AG09309 (cell line): ENCODE measurements at places on chromosomes 1 and 21.
A peak's percentile ranks its signal among the peaks of the same experiment; 100 is the strongest.

DNA sequence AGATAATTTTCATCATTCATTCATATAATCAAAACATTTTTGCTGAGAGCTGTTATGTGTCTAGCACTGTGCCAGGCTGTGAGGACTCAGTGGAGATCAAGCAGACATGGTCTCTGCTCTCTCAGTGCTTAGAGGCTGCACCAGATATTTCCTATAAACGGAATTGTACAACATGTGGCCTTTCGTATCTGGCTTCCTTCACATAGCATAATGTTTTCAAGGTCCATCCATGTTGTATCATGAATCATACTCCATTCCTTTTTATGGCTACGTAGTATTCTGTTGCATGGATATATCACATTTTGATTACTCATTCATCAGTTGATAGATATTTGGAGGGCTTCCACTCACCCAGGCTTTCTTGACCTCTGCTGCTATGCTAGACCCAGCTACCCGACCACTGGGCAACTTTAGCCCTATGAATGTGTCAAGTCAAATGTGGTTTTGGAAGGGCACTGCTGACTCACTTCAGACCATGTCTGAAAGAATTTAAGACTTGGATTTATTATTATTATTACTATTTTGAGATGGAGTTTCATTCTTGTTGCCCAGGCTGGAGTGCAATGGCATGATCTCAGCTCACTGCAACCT lies 18.5 kb downstream of the NCF2 start:
- DNase-seq: no peak

DNA sequence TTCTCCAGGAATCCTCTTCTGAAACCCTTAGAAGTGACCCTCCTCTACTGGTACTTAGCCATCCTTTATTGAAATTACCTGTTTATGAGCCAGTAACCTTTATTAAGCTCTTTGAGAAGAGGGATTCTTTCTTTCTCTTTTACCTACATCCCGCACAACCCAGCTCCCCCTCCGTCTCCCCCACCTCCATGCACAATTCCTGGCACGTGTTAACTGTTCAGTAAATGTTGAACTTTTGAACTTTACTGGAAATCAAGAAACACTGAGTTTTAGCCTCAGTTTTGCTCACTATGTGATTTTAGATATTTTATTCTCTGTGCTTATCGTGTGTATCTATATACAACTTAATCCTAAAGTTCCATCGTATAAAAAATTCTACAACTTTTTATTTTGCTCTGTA lies 1.8 kb downstream of the TMED5 start:
- DNase-seq: no peak

GRCh38 chr1:9062846-9063245 lies 6.6 kb downstream of the SLC2A5 start:
- DNase-seq: no peak

DNA sequence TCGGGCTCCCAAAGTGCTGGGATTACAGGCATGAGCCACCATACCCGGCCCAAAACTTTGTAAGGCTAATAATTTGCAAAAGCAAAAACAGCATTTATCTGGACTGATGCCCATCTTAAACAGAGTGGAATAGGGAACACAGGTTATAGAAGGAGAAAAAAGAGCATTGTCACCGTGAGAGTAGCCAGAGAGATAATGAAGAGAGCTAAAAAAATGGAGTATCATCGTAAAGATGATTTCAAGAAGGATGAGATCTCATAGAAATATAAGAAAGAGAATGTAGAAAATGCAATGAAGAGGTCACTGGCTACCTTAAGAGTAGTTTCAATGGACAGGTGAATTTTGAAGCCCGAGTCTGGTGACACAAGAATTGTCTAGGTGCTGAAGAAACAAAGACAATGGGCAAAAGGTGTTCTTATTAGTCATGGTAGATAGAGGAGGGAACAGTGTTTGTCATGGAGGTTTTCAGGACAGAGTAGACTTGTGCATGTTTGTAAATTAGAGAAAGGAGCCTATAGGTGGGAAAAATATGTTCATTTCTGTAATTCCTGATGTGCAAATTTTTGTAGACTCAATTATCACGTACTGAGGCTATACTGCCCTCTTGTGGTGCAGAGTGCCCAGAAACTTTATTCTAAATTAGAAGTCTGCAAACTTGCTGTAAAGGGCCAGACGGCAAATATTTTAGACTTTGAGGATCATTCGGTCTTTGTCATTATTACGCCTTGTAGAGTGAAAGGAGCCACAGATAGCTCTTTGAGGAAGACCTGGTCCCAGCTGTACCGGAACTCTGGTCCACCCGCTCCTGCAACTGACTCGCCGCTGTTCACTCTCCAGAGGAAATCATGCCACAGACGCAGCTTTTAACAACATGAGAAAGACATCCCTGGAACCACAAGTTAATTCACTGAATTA lies 8.1 kb upstream of the TMEM183A start:
- no peak for DNase-seq

GRCh38 chr1:82785268-82785790 lies 984.6 kb downstream of the ADGRL2 start:
- DNase-seq: no peak

GRCh38 chr1:241186716-241187115 lies 170.3 kb downstream of the RGS7 start:
- DNase-seq: no peak

DNA sequence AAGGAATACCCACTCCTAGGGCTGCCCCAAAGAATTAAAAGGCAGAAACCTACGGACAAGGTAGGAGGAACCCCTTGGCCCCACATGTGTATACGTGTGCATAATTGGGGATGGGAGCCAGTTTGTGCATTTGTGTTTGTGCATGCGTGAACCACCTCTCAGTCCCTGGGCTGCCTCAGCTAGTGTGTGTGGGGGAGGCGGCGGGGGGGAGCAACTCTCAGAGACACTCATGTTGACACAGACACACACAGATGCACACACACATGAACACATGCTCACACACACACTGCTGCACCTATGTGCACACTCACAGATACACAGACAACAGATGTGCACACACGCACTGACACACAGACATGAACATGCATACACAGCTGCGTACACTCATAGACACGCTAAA lies 5.1 kb downstream of the LDLRAD1 start:
- DNase-seq: no peak

DNA sequence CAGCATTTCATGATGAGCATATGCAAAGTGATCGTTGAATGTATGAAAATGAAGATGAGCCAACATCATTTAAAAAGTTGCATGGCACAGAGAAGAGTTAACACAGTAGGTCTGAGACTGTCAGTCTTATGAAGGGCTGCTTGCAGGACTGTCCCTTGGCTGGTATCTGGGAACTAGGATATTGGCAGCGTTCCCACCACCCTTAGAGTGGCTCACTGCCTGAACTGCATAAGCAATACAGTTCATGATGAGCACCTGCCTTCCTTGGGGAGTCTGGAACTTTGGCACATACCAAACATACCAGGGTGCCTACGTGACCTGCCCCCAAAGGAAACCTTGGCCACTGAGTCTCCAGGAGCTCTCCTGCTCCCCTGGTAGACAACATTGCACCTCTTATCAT lies 161.8 kb downstream of the DSCAM start:
- DNase-seq: no peak

GRCh38 chr1:181324797-181325616 lies 158.3 kb upstream of the CACNA1E start:
- no peak for DNase-seq

DNA sequence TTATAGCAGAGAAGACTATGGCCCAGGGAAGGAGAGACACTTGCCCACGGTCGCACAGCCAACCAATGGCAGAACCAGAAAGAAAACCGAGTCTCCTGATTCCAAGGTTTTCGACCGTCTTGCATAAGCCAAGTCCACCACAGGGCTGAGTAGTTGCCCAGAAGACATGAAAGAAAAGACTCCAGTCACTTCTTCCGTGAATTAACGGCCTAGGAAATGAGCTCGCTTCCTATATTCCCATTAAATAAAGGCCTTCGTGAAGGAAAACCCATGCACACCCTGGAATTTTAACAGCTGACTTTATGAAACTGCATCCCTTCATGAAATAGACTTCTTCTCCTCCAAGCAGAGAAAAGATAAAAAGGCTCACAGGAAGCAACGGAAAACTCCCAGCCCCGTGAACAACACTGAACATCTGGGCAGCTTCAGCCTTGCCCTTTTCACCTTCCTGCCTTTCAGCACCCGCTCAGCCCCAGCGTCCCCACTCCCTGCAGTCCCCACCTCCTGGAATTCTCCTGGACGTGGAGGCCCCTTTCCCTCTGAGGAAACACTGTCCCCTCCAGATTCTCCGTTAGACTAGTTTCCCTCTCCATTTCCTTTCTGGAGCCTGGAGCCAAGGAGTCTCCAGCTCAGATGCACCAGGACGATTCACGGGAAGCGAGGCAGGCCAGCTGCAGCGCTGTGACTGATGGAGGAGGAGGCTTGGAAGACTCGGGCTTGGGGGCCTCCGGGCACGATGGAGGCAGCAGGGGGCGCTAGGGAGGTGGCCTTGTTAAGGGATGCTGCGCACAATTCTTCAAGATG lies 2.7 kb upstream of the MYOC start:
- DNase-seq: no peak

- no peak for DNase-seq
These were observed 9.9 kb upstream of the COG2 start for GRCh38 chr1:230632273-230632873.

DNA sequence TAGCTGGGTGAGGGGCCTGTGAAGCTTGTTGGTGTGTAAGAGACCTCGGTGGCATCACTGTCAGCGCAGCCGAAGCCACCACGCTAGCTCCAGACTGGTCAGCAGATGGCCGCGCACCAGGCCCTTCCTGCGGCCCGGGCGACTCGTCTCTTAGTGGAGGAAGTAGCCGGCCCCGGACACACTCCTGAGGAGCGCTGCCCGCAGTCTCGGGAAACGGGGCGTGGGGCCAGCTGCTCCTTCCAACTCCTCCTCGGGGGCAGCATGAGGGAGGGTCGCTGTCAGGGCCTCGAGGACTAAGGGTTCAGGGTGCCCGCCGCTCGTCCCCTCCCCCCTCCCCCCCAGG lies 20.4 kb downstream of the H3-3A start:
- no peak for DNase-seq

- no peak for DNase-seq
These were observed 24.1 kb upstream of the LBR start for GRCh38 chr1:225451840-225452515.

GRCh38 chr1:43296207-43296606 lies 4.6 kb upstream of the TIE1 start:
- no peak for DNase-seq

- peak; percentile 3 for DNase-seq
These were observed 298.3 kb downstream of the PDE4B start for GRCh38 chr1:66090859-66091457.

GRCh38 chr1:26391450-26391849 lies 18.9 kb upstream of the ZNF683 start:
- no peak for DNase-seq

DNA sequence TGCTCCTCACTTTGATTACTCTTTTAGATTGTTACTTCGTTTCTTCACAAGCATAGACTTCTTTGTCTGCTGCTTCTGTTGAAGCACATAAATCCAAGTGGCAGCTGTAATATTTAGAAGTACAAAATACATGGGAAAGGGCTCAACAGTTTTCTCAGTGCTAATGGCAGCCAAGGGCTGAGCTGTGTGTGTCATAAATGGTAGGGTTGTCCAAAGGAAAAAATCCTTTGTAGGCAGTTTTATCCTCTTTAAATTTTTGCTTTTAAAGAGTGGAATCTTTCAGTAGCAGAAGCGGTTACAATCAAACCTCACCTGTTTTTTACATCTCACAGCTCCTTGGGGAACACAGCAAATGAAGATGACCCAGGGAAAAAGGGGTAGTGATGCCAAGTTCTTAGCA lies 650.8 kb downstream of the PLPP3 start:
- no peak for DNase-seq

GRCh38 chr1:163771637-163772036 lies 449.9 kb downstream of the NUF2 start:
- no peak for DNase-seq

DNA sequence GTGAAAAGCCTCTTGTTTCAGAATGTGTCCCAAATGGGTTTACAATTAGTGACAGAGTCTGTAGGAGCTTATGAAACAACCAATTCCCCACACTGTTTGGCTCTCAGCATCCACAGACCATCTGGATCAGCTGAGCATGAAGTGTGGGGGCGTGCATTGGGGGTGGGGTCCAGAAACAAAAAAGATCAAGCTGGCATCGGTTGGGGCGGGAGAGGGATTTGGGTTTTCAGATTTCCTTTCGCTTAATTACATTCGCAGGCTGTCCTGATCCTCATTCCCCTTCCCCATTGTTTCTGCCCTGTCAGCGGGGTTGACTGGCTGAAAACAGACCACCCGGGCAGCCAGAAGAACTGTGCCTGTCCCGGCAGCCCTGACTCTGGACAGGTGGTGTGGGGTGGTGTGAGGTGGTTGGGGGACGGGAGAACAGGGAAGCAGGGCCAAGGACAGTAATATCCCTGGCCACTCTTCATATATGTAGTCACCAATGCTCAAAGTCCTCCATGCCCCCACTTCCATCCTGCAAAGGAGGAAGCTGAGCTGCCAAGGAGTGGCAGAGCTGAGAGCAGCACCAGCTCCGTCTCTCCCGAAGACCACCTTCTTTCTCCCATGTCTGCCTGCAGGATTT lies 92.0 kb downstream of the IER5 start:
- DNase-seq: no peak

GRCh38 chr1:235806123-235806522 lies 60.6 kb downstream of the LYST start:
- no peak for DNase-seq

DNA sequence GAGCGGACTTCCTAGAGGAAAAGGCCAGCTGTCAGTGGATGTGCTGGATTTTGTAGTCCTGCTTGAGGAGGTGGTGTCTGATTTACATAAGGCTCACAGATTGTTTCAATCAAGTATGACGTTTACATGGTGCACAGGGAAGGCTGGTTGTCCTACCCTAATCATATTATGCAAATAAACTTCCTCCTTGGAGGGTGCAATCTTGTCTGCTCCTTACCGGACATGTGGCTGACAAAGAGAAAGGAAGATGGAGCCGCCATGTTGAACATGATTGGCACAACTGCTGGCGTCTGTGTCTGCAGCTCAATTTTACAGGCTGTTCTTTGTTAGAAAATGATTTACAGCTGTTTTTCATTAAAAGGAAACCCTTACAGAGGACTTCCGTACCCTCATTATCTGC lies 1656.1 kb downstream of the KCNT2 start:
- DNase-seq: no peak

GRCh38 chr1:211581526-211581925 lies 2.6 kb upstream of the SLC30A1 start:
- peak; percentile 64 for DNase-seq

DNA sequence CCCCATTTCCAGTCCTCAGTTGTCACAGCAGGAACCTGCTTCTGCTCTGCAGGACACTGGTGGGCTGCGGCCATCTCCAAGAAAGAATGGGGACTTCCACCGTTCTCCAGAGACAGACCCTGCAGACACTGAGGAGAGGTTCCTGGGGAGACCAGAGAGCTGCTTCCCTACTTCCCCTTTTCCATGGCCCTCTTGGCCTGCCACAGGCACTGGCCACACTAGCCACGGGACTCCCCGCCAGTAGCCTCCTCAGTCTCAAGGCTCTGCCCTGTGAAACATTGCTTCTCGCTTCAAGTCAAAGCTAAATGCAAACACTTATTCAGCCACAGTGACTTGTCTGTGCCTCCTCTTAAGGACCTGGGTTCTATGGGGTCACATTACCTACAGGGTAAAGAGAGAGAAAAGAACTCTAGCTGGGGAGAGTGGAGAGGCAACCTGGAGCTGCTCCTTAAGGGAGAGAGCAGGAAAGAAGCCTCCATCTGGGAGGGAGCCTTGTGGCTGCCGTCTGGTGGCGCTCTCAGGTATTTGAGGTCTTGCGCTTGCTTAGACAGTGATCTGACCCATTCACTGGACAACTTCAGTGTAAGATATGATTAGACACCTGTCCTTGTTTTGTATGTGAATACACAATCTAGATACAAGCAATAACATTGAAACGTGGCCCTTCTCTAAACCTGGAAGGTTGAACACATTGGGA lies 5.4 kb upstream of the SLAMF8 start:
- no peak for DNase-seq

GRCh38 chr1:99490031-99490430 lies 155.9 kb upstream of the PALMD start:
- no peak for DNase-seq
